ENCODE measurements at places on chromosomes 3 and 15.

- DNase-seq = no peak
These were observed 53.8 kb downstream of the MGLL start for GRCh38 chr3:127768346-127769008.

GRCh38 chr15:29968895-29969561 lies 113.7 kb upstream of the GOLGA8J start:
- DNase-seq = no peak

DNA sequence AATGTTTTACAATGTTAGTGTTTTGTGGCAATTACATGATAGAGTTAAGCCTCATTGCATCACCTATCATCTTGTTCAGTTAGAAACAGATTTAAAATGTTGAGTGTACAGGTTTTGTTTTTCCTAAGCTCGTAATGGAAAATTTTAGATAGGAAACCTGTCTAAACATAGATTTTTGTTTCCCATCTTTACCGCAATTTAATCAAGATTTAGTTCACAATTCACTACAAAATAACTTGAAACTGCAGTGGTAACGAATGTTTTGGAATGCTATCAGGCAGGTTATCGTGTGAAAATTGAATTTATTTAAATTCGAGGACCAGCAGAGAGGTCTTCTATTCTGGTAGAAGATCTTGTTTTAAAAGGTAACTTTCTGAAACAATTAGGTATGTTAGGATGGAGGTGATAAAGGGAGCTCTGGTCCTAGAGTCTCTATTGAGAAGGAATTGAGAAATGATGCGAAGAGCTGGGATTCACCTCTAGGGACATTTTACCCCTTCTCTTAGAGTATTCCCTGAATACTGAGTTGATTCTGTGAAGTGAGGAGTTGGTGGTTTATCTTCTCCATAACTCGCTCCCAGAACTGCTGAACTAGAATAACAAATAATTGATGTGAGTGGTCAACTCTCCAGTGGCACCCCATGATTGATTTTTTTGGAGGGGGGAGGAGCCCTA lies 1.4 kb downstream of the DOCK3 start:
- DNase-seq = no peak

- DNase-seq = no peak
These were observed 237.3 kb downstream of the CNTN6 start for GRCh38 chr3:1330107-1330506.

DNA sequence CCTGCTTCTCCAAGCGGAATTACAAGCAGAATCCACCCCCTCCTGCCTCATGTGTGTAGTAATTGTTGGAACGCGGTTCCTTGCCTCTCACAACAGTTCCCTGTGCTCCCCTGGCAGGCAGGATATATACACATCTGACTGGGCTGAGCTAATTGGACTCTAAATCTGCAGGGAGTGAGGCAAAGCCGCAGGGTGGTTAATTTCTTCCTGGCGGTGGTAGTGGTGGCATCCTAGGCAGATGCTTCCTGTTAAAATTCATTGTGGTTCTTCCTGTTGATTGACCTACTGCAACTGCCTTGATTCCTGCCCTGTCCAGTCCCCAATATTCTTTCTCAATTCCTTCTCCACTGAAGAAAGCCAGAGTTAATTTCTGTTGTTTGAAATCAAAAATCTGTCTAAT lies 202.9 kb upstream of the PROK2 start:
- DNase-seq = no peak

DNA sequence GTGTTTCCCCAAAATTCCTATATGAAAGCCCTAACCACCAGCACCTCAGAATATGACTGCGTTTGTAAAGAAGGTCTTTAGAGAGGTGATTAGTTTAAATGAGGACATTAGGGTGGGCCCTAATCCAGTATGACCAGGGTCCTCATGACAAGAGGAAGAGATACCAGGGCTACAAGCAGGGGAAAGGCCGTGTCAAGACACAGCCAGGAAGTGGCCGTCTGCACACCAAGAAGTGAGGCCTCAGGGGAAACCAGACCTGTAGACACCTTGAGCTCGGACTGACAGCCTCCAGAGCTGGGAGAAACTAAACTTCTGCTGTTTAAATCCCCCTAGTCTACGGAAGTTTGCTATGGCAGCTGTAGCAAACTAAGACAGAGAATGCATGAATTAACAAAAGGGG lies 14.2 kb downstream of the KIF7 start:
- no peak for DNase-seq

- DNase-seq = no peak
These were observed 735.8 kb downstream of the ZPLD1 start for GRCh38 chr3:103170651-103171050.

GRCh38 chr3:187902936-187903335 lies 157.7 kb upstream of the BCL6 start:
- no peak for DNase-seq

- DNase-seq = no peak
These were observed 76.8 kb upstream of the GATA2 start for GRCh38 chr3:128569756-128570155.

- no peak for DNase-seq
These were observed 2.2 kb downstream of the MED12L start for GRCh38 chr3:151087648-151088047.

- DNase-seq = no peak
These were observed 5.3 kb downstream of the PLA2G4D start for GRCh38 chr15:42088801-42089640.

- DNase-seq = no peak
These were observed 40.9 kb downstream of the KLHL18 start for GRCh38 chr3:47323431-47324277.

GRCh38 chr15:74396445-74397238 lies 29.2 kb upstream of the CYP11A1 start:
- no peak for DNase-seq

- no peak for DNase-seq
These were observed 145.8 kb upstream of the NECTIN3 start for GRCh38 chr3:110925798-110926197.
